ENCODE measurements at places on chromosomes 12 and 14.

- DNase-seq = no peak
Observed at GRCh38 chr14:48726080-48726642, 860.0 kb downstream of the RPS29 start.

- peak; percentile 67 for DNase-seq
Observed at GRCh38 chr12:52156757-52157565, 34.9 kb downstream of the KRT80 start.

DNA sequence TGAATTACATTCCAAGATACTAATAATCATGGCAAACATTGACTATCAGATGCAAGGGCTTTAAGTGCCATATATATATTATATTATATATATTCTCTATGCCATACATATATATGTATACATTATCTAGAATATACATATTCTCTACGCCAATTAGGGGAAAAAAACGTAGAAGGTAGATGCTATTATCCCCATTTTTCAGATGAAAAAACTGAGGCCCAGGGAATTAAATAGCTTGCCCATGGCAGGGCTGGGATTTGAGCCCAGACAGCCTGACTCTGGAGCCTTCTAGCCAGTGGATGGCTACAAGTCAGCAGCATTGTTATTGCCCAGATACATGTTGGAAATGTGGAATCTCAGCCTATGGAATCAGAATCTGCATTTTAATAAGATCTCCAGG is 116.0 kb upstream of the BTG1 start:
- no peak for DNase-seq

DNA sequence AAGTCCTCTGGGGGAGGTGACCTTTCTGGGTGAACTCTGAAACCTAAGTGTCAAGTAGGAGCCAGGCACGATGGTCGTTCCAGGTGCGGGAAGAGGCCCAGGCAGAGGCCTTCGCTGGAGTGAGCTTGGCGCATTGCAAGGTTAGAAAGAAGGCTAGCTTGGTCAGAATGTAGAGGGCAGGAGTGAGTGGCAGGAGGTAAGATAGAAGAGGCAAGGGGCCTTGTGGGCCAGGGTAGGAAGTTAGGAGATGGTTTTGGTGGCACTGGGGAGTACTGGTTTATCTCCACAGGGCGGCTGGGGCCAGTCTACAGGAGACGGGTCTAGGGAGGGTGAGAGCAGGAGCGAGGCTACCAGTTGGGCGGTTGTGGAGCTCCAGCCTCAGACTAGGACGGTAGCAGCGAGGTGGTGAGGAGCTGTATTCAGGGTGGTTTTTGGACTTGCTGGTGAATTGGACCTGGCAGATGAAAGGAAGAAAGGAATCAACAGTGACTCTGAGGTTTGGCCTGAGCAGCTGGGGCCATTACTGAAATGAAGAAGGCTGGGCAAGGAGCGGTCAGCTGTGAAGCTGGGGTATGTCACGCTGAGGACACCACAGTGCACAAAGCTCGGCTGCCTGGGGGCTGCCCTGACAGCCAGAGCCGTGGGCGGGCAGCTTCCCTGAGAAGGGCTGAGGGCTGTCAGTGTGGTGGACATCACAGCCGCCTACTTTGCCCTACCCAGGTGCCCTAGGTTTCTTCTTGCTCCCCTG is 9.0 kb downstream of the MLXIP start:
- DNase-seq = no peak

DNA sequence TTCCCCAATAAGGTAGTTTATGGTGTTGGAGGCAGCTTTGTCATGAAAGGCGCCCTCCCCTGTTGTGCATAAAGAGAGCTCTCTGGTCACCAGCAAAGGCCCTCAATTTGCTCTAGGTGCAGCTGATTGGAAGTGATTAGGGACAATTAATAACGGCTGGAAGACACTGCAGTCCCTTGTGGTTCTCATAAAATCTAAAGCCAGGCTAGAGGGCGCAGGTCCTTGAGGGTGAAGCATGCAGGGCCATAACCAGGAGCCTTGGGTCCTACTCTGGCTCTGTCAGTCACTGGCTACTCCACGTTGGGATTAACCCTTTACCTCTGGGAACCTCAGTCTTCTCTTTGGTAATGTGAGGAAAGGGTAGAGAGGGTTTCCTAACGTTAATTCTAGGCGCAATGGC is 1.9 kb downstream of the DAAM1 start:
- DNase-seq = no peak

DNA sequence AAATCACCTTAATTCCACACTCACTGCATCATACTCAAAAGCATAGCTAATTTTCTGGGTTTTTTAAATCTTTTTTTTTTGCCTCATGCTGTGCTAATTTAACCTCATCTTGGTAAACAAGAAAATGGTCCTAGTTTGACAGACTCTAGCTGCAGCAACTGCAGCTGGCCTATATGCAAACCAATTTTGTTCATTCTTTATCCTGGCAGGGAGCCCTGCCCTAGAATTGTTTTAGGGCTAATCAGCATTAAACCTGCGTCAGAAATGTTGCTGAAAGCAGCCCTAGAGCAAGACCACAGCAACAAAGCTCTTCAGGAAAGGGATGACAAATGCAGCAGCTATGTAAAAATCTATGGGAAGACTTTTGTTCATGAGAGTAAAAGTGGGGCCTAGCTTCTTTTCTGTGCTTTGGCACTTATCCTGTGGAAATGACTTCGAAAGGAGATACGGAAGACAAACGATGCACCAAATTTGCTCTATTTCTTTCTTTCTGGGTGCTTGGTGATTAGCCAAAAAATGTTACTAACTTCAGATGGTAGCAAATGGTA is 72.2 kb downstream of the DENND5B start:
- DNase-seq = no peak

DNA sequence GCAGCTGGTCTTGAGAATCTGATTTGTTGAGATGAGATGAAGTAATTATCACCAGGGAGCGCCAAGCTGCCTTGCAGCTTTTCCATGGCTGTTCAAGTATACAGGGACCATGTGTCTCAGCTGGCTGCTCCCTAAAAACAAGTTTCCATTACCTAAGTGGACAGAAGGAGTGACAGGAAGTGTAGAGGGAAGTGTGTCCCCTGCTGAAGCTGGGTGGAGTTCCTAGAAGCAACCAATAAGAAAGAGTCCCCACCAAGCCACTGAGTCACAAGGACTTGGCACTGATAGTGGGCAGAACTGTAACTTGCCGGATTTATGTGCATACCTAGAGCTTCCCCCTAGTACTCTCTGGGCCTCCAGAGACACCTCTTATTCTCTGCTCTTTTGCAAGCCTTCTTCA is 1.5 kb upstream of the GPX2 start:
- no peak for DNase-seq

- no peak for DNase-seq
Observed at GRCh38 chr14:71583705-71584104, 348.5 kb upstream of the RGS6 start.

DNA sequence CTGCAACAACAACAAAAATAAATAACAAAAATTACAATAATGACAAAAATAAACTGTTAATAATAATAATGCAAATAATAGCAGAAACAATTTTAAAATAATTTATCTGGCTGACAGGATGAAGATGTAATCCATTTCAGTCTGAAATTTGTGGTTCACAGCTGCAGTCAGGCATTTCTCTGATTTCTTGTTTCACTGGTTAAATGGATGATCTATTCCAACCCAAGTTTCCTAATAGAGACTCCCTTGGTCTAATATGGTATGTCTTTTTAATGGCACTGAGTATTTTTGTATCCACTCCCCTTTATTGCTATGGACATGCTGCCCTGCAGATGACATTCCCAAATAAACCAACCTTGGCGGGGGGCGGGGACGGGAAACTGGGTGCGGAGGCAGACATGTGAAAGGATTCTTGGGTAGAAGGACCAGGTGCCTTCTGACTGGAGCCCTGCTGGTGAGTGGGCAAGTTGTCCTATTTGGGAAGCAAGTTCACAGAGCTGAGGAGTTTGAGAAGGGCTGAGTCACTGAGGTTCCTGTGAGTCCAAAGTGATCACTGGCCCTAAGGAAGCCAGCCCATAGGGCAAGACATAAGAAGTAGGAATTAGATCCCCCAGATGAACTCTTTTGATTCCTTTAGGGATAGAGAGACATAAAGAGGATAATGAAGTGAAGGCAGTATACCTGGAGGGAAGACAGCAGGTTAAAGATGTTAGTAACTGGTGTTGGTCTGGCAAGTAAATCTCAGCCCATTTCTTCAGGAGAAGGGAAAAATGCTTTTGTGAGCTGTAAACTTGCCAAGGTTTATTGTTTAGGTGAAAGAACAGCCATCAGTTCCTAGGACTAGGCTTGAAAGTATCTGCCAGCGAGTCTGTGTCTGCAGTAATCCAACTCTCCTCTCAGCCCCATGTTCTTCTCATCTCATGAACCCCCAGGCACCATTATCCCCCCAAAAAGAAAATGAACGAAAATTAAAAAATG is 14.5 kb downstream of the FOXG1 start:
- DNase-seq = no peak

Measured in CD4-positive, alpha-beta T cell treated with Interleukin-6 at 100 ng/mL for 8 hours (primary cell).